Stimulated activated CD4-positive, alpha-beta T cell treated with anti-CD3 and anti-CD28 coated beads, Interleukin-12 subunit alpha, Interleukin-12 subunit beta, amount 100 ng/mL, for 24 hours (primary cell): ENCODE measurements at places on chromosomes 7 and 10.

DNA sequence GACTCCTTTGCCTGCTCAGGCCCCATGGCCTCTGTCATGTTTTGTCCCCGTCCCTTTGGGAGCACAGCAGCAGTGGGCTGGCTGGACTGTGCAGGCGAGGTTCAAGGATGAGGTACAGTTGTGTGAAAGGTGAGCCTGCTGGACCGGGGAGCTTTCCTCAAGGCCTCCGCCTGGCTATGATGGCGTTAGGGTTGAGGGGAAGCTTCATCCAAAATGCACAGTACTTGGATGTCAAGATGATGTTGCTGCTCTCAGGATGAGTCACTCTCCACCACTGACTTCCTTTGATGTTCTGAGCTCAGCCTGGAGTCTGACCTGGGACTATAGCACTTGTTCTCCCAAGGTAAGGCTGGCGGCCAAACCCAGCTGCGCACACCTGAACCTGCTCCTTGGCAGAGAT lies 152.7 kb upstream of the SHH start:
- no peak for DNase-seq

GRCh38 chr10:30436671-30437030 lies 2.7 kb downstream of the MAP3K8 start:
- DNase-seq, result no peak

GRCh38 chr10:62904281-62904875 lies 88.2 kb upstream of the EGR2 start:
- no peak for DNase-seq

- no peak for DNase-seq
Observed at GRCh38 chr7:102147008-102147407, 139.7 kb upstream of the SH2B2 start.

- no peak for DNase-seq
Observed at GRCh38 chr7:30596014-30596641, 1.4 kb downstream of the GARS1 start.

DNA sequence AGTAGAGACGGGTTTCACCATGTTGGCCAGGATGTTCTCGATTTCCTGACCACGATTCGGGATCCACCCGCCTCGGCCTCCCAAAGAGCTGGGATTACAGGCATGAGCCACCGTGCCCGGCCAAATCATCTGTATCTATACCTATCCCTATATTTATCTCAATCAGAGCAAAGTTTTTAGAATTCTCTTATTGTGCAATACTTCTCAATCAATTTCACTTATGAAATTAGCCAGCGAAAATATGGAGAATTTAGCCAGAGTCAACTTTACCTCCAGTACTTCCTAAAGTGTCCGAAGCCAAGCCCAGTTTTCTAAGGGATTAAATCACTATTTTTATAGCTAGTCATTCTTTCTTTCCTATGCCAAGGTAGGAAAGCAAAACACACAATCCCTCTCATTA lies 319.1 kb upstream of the PFKP start:
- no peak for DNase-seq
